Activated CD4-positive, alpha-beta T cell treated with anti-CD3 and anti-CD28 coated beads, Interleukin-2, amount 10 ng/mL, durations not matched to agents 7 days and 5 days (primary cell): ENCODE measurements at places on chromosomes 13 and 19.

DNA sequence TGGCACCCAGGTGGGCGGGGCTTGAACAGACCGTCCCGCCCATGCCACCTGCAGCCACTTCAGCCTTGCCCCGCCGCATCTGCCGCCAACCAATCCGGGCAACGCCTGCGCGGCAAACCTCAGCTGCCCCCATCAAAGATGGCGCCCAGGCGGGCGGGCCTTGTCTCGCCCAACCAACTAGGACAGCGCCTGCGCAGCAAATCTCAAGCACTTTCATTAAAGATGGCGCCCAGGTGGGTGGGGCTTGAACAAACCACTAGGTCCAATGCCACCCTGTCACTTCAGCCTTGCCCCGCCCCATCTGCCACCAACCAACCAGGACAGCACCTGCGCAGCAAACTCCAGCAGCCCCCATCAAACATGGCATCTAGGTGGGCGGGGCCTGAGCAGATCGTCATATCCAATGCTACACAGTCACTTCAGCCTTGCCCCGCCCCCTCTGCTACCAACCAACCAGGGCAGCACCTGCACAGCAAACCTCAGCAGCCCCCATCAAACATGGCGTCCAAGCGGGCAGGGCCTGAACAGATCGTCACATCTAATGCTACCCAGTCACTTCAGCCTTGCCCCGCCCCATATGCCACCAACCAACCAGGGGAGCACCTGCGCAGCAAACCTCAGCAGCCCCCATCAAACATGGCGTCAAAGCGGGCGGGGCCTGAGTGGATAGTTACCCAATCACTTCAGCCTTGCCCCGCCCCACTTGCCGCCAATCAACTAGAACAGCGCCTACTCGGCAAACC, 1.4 kb downstream of the PEG3 start:
- H3K27ac ChIP-seq: peak overlapping the region; percentile 22
- DNase-seq: no peak
- peaks cover 2% of the 10 kb centered on the region for H3K27me3 ChIP-seq
- no peaks in the 10 kb centered on the region for H3K4me1 ChIP-seq
- H3K36me3 ChIP-seq: peaks cover 17% of the 10 kb centered on the region

DNA sequence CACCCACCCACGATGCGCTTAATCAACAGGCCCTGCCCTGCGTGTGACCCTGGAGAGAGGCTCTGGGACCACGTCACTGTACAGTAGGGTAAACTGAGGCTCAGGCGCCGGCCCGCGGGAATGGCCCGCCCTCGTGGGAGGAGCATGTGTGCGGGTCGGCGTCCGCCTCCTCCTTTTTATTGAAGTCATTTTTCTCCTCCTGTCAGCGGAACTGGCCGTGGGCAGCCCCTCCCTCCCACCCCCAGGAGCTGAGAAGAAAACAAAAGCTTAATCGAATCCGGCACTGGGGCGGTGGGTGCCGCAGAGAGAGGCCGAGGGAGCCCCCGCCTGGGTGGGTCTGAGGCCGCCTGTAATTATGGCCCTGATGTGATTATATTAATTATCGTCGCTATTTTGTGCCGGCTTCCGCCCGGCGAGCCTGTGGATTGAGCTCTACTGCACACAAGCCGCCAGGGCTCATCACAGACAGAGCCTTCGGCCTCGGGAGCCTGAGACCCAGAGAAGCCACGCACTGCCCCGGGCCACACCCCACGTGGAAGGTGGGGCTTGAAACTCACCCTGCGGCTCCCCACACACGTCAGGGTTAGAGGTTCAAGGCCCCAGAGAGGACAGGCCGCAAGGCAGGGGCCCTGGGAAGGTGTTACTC, 7.0 kb downstream of the C2CD4C start:
- H3K36me3 ChIP-seq: no peaks in the 10 kb centered on the region
- H3K4me1 ChIP-seq: no peaks in the 10 kb centered on the region
- DNase-seq: no peak
- no peak overlapping the region for H3K4me3 ChIP-seq
- no peak overlapping the region for H3K27ac ChIP-seq

DNA sequence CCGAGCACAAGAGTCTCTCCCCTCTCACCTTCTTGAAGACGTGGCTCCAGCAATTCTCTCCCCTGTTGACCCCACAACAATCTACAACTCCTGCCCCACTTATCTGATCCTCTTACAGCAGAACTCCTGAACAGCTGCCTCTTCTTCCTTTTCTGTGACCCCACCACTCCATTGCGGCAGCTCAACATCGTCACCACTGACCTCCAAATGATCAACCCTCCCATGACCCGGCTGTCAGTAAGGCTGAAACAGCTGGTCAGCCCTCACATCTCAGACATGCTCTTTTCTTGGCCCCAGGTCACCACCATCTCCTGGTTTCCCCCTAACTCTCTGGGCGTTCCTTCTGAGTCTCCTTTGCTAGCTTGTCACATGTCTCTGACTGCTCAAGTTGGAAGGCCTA, 1.8 kb downstream of the EXOSC5 start:
- peak overlapping the region; percentile 75 for H3K27ac ChIP-seq
- peaks cover 4% of the 10 kb centered on the region for H3K36me3 ChIP-seq
- no peak for DNase-seq
- no peaks in the 10 kb centered on the region for H3K27me3 ChIP-seq
- H3K4me3 ChIP-seq: peak overlapping the region; percentile 99

DNA sequence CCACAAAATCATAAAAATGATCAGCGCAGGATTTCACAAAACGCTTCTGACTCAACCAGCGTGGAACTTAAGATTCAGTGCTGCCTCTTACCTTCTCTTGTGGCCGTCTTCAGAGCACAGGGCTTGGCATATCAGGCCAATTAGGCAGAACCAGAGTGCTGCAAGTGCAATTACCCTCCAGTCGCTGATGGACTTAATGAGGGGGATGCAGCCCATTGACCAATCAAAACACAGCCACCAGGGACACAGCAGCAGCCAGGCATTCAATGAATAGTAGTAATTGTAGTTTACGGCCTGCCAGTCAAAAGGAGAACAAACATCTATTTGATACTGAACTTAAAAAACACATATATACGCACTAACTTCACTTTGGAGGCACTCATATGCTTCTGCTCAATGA, 38.2 kb downstream of the TMTC4 start:
- no peak overlapping the region for H3K27ac ChIP-seq
- no peak overlapping the region for H3K4me3 ChIP-seq
- DNase-seq: no peak
- no peaks in the 10 kb centered on the region for H3K4me1 ChIP-seq
- no peaks in the 10 kb centered on the region for H3K27me3 ChIP-seq

- DNase-seq: no peak
- peak overlapping the region; percentile 2 for H3K27ac ChIP-seq
- peaks cover 45% of the 10 kb centered on the region for H3K4me1 ChIP-seq
- peak overlapping the region; percentile 15 for H3K4me3 ChIP-seq
- peaks cover 15% of the 10 kb centered on the region for H3K36me3 ChIP-seq
- H3K27me3 ChIP-seq: no peaks in the 10 kb centered on the region
These were observed 1.2 kb upstream of the KATNAL1 start for GRCh38 chr13:30308548-30308947.

- DNase-seq: no peak
- H3K4me1 ChIP-seq: no peaks in the 10 kb centered on the region
- H3K27ac ChIP-seq: peak overlapping the region; percentile 25
- no peak overlapping the region for H3K4me3 ChIP-seq
- no peaks in the 10 kb centered on the region for H3K27me3 ChIP-seq
These were observed 64.8 kb downstream of the SOX1 start for GRCh38 chr13:112131713-112132113.

DNA sequence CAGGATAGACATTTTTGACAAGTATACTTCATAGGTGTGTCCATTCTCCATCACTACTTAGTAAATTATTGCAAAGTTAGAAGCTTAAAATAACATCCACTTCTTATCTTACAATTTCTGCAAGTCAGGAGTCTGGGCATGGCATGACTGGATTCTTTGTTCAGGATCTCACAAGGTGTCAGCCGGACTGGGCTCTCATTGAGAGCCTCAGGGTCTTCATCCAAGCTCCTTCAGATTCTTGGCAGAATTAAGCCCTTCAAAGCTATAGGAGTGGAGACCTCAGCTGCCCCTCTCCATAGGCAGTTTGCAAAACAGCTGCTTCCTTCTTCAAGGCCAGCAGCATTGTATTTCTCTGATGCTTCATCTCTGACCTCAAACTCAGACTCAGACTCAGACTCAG, 9.1 kb upstream of the SIN3B start:
- peaks cover 4% of the 10 kb centered on the region for H3K4me1 ChIP-seq
- no peak for DNase-seq
- no peaks in the 10 kb centered on the region for H3K36me3 ChIP-seq
- H3K4me3 ChIP-seq: no peak overlapping the region
- H3K27ac ChIP-seq: no peak overlapping the region

- H3K27ac ChIP-seq: no peak overlapping the region
- peaks cover 4% of the 10 kb centered on the region for H3K27me3 ChIP-seq
- H3K36me3 ChIP-seq: peaks cover 13% of the 10 kb centered on the region
- no peak for DNase-seq
- no peak overlapping the region for H3K4me3 ChIP-seq
These were observed 6.3 kb upstream of the ATP11A start for GRCh38 chr13:112683581-112683980.

- H3K36me3 ChIP-seq: no peaks in the 10 kb centered on the region
- peaks cover 4% of the 10 kb centered on the region for H3K4me1 ChIP-seq
- DNase-seq: no peak
These were observed 8.5 kb upstream of the C1QTNF9B start for GRCh38 chr13:23905766-23906165.

DNA sequence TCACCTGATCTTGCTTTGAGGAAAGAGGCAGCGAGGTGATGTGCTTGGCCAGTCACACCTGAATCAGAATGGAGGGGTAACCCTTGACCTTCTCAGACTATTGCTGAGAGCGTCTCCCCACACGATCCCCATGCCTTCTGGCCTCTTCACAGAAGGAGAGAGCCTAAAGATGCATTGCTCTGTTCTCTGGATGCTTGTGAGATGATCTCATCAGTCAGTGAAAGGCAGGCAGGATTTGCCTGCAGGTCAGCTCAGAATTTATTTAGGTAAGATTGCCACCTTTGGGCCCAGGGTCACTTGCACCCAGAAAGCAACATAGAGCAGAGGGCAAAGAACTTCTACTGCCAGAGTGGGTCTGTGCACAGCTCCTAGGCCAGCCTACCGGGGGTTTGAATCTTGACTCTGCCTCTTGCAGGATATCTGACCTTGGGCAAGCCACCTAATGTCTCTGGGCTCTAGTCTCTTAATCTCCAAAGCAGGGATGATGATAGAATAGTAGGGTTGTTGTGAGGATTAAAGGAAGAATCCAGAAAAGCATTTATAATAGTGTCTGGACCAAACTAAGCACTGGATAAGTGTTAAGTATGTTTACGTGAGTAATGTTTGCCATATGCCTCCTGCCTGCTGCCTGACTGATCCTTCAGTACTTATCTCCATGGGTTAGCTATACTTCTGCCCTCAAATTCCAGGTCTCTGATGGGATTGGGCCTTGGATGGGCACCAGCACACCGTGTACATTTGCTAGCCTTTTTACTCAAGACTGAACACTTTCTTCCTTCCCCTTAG, 8.4 kb upstream of the FLT1 start:
- no peaks in the 10 kb centered on the region for H3K36me3 ChIP-seq
- DNase-seq: no peak
- peaks cover 7% of the 10 kb centered on the region for H3K4me1 ChIP-seq
- no peak overlapping the region for H3K4me3 ChIP-seq
- peaks cover 6% of the 10 kb centered on the region for H3K27me3 ChIP-seq

DNA sequence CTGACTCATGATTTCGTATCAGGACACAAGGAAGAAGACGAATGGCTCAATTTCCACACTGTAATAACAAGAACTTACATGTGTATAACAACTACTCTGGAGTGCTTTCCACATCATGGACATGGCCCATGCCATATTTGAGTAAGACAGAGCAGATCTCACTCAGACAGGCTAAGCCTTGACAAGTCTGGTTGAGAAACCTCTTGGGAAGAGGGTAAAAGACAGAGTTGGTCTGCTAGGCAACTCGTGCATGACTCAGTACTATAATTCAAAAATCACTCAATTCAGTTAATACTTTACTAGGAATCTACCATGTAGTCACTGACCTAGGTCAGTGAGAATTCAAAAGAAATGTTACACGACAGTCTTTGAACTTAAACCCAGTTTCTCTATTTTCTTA, 5.7 kb upstream of the THSD1 start:
- H3K27me3 ChIP-seq: peaks cover 3% of the 10 kb centered on the region
- peaks cover under 1% of the 10 kb centered on the region for H3K4me1 ChIP-seq
- no peak overlapping the region for H3K4me3 ChIP-seq
- H3K27ac ChIP-seq: no peak overlapping the region
- peaks cover 24% of the 10 kb centered on the region for H3K36me3 ChIP-seq

DNA sequence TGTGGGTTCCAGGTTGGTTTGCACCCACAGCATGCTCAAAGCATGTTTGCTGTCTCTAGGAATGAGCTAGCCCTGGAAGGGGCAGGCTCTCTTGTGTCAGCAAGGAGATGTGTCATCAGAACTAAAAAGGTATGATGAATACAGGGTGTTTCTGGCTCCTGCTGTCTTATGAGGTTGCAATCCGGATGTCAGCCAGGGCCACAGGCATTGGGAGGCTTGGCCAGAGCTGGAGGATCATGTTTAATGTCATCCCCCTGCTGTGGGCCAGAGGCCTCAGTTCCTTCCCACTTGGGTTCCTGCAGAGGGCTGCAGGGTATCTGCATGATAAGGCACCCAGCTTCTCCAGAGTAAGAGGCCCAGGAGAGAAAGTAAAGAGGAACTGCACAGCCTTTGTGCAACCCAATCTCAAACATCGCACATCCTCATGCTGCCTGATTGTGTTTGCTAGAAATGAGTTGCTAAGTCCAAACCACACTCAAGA, 193.6 kb downstream of the COL4A1 start:
- no peak for DNase-seq
- no peaks in the 10 kb centered on the region for H3K4me1 ChIP-seq
- H3K27ac ChIP-seq: no peak overlapping the region
- H3K27me3 ChIP-seq: peaks cover 11% of the 10 kb centered on the region

DNA sequence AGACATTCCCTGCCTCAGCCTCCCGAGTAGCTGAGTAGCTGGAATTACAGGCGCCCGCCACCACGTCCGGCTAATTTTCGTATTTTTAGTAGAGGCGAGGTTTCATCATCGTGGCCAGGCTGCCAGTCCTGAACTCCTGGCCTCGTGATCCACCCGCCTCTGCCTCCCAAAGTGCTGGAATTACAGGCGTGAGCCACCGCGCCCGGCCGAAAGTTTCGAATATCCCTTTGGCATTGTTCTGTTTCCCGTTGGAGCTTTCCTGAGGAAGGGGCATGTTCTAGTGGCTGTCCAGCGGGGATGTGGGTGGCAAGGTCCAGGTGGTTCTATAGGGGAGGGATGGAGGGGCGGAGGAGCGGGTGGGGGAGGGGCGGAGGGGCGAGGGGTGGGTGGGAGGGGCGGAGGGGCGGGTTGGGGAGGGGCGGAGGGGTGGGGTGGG, 2.1 kb upstream of the BSG start:
- peaks cover 34% of the 10 kb centered on the region for H3K4me1 ChIP-seq
- H3K27ac ChIP-seq: peak overlapping the region; percentile 83
- H3K36me3 ChIP-seq: no peaks in the 10 kb centered on the region
- H3K4me3 ChIP-seq: peak overlapping the region; percentile 40

DNA sequence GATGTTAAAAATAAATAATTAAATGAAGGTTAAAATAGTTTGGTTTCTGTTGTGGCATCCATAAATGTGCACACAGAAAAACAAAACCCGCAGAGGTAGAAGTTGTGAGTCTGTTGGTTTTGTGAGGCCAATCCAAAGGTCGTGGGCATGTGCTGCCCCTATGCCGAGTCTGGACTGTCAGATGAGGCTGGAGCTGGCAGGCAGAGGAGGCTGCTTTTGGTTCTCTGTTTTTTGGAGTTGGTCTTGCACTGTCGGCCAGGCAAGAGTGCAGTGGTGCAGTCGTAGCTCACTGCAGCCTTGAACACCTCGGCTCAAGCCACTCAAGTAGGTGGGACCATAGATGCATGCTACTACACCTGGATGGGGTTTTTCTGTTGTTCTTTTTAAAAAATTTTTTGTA, 43.7 kb downstream of the TSSK6 start:
- H3K36me3 ChIP-seq: peaks cover 71% of the 10 kb centered on the region
- H3K4me1 ChIP-seq: peaks cover 66% of the 10 kb centered on the region
- H3K27ac ChIP-seq: peak overlapping the region; percentile 92
- no peak for DNase-seq
- no peaks in the 10 kb centered on the region for H3K27me3 ChIP-seq
